ENCODE measurements at places on chromosomes 6 and 20.

DNA sequence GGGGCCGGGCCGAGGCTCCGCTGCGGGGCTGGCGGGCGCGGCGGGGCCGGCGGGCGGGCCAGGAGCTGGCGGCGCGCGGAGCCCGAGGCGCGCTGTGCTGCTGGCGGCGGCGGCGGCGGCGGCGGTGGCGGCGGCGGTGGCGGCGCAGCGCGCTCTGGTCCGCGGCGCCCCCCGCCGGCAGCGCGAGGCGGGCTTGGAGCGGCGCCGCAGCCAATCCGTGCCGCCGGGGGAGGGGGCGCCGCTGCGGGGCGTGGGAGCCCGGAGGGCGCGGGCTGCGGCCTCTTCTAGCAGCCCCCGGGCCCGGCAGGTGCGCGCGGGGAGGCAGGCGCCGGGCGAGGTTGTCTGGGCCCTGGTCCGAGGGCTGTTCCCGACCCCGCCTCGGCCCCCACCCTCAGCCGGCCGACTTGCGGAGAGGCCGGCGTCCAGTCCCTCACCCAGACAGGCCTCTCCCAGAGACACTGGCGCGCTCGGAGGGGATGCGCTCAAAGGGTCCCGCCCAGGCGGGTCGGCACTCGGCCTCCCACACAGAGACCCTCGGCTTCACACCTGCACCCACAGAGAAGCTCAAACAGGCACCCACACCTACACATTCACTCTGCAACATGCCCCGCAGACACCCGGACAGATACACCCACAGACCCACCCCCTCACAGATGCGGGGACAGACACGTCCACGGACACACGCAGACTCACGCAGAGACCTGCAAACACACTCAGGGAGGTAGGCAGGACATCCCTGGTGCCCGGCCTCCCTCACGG is at the start of gene RIMS4:
TSS of gene RIMS4 (minus strand) at position 156 of the 759 bp plus-strand sequence. CDS start 275 bp downstream, outside the sequence.
- no peak for DNase-seq

- peak; percentile 23 for DNase-seq
These were observed 45.6 kb downstream of the DUSP22 start for GRCh38 chr6:337805-338368.

GRCh38 chr20:18003897-18004296 is 35.1 kb downstream of the MGME1 start:
- DNase-seq, result no peak

- no peak for DNase-seq
These were observed 144.7 kb downstream of the QRSL1 start for GRCh38 chr6:106773996-106774629.

DNA sequence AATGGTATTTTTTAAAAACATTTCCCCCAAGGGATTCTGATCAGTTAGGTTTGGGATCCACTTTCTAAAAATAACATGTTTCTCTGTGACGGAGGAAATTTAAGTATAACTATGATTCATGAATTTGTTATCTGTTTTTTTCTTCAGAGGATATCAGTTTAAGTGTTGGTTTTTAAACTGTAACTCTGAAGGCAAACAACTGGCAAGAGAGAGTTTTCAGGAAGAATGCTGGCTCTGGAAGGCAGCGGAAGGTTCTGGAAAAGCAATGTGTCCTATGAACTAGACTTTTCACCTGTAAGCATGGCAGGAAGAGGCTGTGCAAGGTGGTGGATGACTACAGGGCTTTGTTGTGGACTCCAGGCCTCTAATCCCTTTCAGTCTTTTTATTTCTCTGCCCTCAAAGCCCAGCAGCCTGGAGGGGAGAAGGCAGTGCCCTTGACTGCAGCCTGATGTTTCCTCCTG is 153.1 kb downstream of the GMPR start:
- no peak for DNase-seq

DNA sequence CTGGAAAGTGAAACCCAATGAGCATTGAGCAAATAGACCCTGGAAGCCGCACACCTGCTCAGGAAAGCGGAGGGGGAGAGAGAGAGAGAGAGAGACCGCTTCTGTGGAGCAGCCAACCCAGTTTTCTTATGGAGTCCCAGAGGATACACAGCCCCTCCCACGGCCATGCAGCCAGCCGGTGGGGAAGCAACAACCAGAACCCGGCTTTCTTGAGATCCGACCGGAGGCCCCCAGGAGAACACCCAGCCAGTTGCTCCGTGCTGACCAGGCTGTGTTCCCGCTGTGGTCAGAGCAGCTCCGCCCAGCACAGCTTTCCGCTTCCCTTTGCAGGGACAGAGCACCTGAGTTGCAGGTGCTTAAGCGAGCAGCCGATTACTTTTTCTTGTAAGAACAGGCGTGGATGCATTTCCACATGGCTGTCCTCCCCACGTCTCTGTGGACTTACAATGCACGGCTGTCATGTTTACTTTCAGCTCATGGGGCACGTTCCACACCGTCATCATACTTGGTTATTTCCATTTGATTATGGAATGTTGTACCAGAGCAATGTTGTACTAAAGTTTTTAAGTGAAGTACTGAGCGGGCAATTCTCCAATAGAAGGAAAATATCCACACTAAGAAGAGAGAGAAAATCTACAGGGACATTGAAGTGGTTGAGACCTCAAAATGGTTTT is 381.9 kb downstream of the THBS2 start:
- no peak for DNase-seq

GRCh38 chr20:21681234-21681921 is 24.1 kb upstream of the PAX1 start:
- no peak for DNase-seq

GRCh38 chr6:52496631-52497030 is 76.5 kb downstream of the EFHC1 start:
- no peak for DNase-seq

- no peak for DNase-seq
These were observed 69.2 kb downstream of the PDE7B start for GRCh38 chr6:135920689-135921088.

DNA sequence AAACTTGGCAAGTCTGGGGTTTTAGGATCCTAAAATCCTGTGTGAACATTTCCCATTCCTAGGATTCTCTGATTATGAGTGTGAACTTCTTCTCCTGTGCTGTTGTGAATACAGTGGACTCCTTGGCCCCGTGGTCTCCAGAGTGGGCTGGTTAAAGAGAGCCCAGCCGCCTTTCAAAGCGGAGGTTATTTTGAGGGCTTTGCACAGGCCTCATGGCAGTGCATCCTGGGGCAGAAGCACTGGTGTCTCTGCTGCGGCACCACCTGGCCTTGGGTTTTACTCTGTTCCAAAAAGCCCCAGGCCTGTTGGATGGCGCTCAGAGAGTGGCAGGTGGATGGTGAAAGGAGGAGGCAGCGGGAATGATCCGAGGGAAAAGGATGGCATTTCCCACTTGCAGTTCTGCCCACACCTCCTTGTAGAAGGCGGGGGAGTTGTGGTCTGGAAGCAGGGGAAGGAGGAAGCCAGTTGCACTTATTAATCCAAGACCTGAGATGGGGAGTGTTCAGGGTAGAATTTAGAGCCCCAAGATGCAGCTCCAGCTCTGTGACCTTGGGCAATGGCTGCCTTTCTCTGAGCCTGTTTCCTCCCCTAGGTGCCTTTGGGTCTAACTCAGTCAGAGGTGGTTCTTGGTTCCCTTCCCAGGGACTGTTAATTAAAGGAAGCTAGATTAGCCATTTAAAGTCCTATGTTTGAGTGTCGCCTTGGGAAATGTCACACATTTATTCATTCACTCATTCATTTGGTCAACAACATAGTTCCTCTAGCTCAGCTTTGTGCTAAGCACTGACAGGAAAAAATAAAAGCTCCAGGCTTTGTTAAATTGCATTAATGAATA is 22.4 kb downstream of the MMP24 start:
- no peak for DNase-seq

GRCh38 chr6:15554728-15555100 is 108.1 kb downstream of the DTNBP1 start:
- no peak for DNase-seq

- DNase-seq, result no peak
These were observed 30.4 kb downstream of the SCAF8 start for GRCh38 chr6:154763650-154764049.

DNA sequence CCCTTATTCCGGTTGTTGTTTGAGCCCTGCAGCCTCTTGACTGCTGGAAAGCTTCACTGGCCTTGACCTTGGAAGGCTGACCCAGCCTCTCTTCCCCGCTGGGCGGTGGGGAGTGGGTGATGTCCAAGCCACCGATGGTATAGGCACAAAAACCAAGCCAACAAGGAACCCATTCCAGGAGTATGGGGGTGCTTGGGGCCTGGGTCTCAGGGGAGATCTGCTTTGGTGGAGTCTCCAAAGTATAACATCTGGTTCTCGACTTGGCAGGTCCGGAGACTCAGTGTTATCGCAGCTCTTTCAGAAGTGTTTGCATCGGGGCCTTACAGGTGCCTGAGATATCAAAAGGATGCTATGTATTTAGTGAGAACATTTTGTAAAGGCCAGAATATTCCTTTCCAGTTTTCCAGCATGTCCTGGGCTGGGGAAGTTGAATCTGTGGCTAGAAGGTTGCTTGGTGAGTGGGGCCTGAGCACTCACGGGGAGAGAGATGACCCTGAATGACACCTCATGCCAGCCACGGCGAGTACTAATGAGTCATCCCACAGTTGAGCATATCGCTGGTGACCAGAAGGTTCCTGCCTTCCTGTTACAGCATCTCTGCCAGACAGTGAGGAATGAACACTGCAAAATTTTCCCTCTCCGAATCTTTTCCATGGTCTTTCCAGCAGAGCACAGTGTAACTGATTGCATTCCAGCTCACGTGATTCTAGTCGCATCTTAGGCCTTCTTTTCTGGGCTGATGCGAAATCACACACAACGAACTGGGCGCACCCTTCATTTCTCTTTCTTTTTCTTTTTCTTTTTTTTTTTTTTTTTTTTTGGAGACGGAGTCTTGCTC is 133.9 kb downstream of the ZDHHC14 start:
- DNase-seq, result no peak

DNA sequence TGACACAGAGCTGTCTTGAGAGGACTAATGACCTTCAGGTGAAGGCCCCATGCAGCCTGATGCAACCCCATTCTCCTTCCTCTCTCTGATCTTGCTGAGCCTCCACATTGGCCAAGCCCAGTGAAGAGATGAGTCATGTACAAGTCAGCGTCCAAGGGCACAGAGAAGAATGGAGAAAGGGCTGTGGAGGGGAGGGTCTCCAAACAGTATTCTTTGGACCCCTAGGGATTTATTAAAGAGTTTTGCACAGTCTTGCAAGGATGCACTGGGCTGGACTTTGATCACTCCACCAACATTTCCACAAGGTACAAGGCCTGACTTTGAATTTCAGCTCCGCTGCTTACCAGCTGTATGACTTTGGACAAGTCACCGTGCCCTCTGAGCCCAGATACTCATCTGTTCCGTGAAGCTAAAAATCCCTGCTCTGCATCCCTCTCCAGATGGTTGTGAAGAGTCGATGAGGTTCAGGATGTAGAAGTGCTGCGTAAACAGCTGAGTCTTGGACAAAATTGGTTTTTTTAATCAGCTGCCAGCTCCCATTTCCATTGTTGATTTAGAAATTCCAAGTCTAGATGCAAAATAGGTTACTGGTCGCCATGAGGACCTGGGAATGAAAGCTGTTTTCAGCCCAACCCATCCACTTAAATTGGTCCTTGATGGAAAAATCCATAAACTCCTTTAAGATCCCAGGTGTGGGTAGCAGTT is 14.1 kb upstream of the KCNG1 start:
- DNase-seq, result no peak

DNA sequence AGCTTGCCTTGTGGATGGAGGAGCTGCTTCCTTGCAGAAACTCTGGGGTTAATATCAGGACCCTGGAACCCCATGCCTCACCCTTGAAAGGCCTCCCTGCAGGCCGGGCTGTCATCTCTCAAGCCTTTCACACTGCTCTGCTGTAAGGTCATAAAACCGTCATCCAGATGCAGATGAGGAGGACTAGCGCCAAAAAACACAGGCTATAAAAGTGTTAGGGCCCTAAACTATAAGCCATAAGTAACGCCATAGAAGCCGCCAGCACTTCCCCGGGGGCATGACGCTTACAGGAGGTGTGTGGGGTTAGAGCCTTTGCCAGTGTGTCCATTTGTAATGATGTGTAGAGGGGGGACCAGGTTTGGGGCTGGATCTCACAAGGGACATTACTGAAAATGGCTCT is 47.6 kb downstream of the CDH4 start:
- no peak for DNase-seq

DNA sequence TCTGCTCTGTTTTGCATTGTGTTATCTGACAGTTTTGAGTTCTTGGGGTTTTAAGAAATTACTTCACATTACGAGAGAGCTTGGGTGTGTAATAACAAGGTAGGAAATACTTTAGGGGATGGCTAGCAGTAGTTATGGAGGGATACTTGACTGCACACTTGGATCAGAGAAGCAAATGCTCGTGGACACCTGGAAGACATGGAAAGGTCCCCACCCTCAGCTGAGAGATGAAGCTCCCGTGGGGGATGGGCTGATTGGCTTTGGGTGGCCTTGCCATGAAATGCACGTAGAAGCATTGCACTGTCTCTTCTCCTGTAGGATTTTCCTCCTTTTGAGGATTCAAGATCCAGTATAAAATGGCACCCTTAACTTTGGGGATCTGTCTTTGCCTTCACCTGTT is 61.5 kb upstream of the UNC93A start:
- DNase-seq, result no peak

- no peak for DNase-seq
These were observed 135.6 kb upstream of the UST start for GRCh38 chr6:148611213-148611612.

- no peak for DNase-seq
These were observed 176.2 kb upstream of the PRND start for GRCh38 chr20:4545526-4545925.

DNA sequence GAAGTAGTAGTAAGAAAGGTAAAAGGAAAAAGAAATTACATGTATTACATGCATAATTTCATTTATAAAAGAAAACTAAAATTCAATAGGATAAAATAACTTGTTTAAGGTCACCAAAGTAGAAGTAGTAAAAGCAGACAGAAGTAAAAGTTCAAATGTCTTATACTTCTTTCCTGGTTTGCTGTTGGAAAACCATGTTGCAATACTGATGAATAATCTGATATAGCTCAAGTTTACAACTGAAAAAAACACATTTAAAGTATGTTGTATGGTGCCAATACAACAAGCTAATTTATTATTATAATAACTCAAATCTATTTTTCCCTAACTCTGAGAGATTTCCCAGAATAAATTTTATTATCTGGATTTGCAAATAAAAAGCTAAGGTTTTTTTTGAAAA is 78.3 kb downstream of the PHIP start:
- no peak for DNase-seq

DNA sequence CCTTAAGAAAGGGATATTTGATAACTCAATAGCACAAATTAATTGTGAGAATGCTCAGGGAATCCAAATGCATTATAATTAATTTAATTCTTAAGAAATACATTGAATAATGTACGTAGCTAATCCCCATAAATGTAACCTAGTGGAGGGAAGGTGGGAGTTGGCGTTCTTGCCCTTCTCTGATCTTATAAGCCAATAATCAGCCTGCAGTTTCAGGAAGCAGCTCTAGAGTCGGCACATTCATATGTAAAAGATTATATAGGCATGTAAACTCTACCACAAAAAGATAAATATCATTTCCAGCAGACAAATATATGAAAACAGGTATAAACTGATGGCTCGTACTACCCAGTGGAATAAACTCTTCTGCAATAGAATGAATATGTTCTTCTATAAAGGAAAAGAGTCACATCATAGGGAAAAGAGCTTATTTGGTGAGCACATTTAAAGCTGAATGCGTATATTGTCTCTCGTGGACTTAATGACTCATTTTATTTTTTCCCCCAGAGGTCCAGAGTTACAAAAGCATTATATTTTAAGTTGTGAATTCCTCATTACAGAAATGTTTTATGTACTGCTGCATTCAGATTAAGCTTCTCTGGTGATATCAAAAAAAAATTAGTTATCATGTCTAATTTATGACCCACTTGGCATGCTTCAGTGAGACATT is 112.2 kb downstream of the TFAP2A start:
- no peak for DNase-seq

Data from stimulated activated CD4-positive, alpha-beta T cell treated with anti-CD3 and anti-CD28 coated beads, TNF-alpha, amount 100 ng/mL, for 4 hours (primary cell).